Germinal center (tissue), 1 donor: ENCODE measurements at places on chromosomes 5 and 9.

DNA sequence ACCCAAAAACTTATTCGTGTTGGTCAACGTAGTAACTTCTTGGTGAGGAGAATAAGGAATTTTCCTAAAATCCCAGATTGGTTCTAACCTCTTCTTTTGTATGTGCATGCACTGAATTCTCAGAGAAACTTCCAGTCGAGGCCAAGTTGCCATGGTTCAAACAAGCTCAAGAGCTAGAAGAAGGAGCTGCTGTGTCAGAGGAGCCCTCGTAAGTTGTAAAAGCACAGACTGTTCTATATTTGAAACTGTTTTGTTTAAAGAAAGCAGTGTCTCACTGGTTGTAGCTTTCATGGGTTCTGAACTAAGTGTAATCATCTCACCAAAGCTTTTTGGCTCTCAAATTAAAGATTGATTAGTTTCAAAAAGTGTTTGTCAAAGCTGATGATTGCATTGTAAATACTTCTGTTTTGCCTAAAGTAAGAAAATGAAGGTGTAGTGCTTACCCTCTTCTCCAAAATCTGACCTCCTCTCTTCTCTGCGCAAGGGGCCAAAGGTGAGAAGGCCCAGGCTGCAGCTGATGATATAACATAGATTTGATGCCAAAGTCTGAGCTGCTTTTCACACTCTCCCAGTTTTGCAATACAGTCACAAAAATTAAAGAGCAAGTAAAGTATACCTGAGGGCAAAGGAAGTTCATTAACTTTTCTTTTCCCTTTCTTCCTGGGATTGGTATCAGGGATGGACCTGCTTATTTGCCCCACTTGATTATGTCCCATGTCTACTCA is 210.8 kb downstream of the ADAMTSL1 start:
- no peak for DNase-seq

DNA sequence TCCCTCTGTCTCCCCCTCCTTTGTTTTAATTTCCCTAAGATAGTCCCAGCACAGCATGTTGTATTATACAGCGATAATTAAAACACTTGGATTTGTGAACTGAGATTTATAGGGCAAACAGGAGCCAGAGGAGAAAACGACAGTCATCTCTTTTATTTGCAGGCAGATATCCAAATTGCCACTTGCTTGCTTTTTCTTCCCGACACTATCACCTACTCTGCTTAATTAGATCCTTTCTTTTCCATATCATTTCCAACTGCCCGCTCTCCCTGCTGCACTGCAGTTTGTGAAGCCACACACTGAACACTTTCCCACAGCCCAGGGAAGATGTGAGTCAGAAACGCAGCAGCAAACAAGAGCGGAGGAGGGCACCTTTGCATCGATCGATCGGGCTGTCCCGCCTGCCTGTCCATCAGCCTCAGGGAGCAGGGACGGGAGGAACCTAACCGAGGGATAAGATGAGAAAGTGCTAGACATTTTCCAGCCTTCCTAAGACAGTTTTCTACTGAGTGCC is 35.8 kb upstream of the SPRY4 start:
- no peak for DNase-seq

- no peak for DNase-seq
Measured at GRCh38 chr5:110838961-110839360, 100.2 kb downstream of the SLC25A46 start.

GRCh38 chr9:110751971-110752370 is 83.4 kb downstream of the MUSK start:
- DNase-seq = no peak

DNA sequence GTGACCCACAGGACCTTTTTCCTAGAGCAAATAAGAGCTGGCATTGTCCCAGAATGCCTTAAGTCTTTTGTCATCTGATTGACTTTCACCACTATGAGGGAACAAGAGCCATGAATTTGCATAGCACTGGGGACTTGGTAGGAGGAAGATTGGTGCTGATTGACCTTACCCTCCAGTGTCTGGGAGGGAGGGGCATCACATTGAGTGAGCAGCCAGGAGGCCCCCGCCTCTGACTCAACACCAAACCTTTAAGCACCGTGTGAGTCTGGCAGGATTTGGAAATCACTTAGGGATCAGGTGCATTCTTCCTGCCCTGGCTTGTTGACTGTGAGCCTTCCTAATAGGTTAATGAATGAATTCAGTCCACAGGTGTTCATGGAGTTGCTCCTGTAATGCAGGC is 40.7 kb downstream of the WNK2 start:
- no peak for DNase-seq

GRCh38 chr9:111096051-111096450 is 57.8 kb upstream of the LPAR1 start:
- no peak for DNase-seq

- no peak for DNase-seq
Measured at GRCh38 chr9:752201-752600, 89.3 kb upstream of the DMRT1 start.

- DNase-seq = no peak
Measured at GRCh38 chr9:137813651-137814415, 63.7 kb upstream of the CACNA1B start.

DNA sequence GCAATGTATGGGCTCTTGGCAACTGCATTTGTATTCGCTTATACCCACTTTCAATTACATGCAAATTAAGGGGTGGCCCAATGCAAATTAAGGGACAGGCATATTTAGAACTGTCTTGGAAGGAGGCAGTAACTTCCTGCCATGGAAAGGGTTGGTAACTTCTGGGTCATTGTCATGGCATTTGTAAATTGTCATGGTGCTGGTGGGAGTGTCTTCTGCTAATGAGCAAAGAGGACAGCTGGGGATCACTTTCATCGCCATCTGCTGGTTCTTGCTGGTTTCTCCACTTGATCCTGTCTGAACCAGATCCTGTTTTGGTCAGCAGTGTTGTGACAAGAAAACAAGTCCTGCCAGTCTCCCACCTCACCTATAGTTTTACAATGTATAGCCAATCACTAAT is 23.3 kb upstream of the UGT3A2 start:
- no peak for DNase-seq

DNA sequence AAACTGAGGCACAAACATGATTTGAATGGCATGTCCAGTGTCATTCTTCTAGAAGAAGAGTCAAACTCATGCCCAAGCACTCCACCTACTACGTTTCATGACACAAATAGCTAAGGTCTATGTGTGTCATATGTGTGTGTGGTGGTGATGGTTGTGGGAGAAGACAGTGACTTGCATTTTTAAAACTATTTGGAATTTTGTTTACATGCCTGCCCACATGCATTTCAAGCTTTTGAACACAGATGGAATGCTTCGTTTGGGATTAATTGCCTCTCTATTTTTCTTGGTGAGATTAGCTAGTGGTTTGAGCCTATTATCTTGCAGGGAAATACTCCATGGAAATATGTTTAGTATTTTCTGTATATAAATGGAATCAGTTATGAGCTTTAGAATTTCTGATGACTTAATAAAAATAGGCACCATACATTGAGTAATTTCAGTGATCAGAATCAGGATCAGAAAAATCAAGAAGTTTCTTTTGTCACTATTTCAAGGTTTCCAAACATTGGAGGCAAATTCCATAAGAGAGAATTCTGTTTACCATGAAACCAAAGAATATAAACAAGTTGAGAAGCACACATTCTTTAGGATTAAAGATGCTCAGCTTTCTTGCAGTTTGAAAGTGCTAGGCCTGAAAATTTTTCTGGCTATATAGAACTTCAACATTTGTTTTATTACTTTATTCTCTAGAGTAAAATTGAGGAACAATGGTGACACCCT is 260.3 kb upstream of the SEMA6A start:
- DNase-seq = no peak

- no peak for DNase-seq
Measured at GRCh38 chr5:84290161-84290560, 94.5 kb downstream of the EDIL3 start.
